ENCODE measurements at places on chromosomes 11 and 22. TPM values are rescaled to one million over a fixed set of nuclear protein-coding genes. Genes with fewer than 3 reads are reported as not detected.

RASD2 gene
- total RNA-seq: 5.0 TPM

PRODH gene
- total RNA-seq: 13.3 TPM

GAB4 gene
- not detected for total RNA-seq

DLG2 gene
- total RNA-seq: 6.5 TPM

KDELR3 gene
- 6.0 TPM for total RNA-seq

- no peaks in the 10 kb centered on the region for H3K27me3 ChIP-seq
- no peak overlapping the region for H3K4me3 ChIP-seq
- no peaks in the 10 kb centered on the region for H3K36me3 ChIP-seq
- peaks cover 9% of the 10 kb centered on the region for H3K4me1 ChIP-seq
- H3K27ac ChIP-seq: no peak overlapping the region
Observed at GRCh38 chr11:128592454-128592853, 5.1 kb upstream of the ETS1 start.

DNA sequence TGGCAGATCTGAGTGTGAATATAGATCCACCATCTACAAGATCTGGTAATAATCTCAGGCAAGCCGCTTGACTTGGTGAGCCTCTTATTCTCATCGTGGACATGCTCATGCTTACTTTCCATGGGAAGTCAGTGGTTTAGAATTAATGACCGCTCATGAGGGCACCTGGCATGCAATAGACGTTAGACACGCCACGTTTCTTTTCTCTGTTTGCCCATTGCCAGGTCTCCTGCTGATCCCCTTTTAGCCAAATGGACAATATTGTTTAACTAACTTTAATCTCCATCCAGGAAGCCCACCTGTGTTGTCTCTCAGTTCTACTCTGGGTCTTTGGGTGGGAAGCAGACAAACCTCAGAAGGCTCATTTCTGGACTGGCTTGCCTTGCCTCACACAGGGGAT lies 439.1 kb downstream of the ETS1 start:
- no peak overlapping the region for H3K27ac ChIP-seq
- H3K36me3 ChIP-seq: no peaks in the 10 kb centered on the region
- H3K4me1 ChIP-seq: peaks cover 5% of the 10 kb centered on the region
- no peaks in the 10 kb centered on the region for H3K27me3 ChIP-seq
- no peak for DNase-seq
- H3K4me3 ChIP-seq: no peak overlapping the region

GRCh38 chr11:825366-826226 lies 2.1 kb upstream of the CRACR2B start:
- no peak overlapping the region for H3K4me3 ChIP-seq
- peaks cover 43% of the 10 kb centered on the region for H3K36me3 ChIP-seq
- H3K27ac ChIP-seq: peak overlapping the region; percentile 92
- no peak for DNase-seq
- H3K27me3 ChIP-seq: no peaks in the 10 kb centered on the region

All from left ventricle myocardium inferior (tissue), 1 donor.